ENCODE measurements at places on chromosomes 1 and 21.
A peak's percentile ranks its signal among the peaks of the same experiment; 100 is the strongest.

DNA sequence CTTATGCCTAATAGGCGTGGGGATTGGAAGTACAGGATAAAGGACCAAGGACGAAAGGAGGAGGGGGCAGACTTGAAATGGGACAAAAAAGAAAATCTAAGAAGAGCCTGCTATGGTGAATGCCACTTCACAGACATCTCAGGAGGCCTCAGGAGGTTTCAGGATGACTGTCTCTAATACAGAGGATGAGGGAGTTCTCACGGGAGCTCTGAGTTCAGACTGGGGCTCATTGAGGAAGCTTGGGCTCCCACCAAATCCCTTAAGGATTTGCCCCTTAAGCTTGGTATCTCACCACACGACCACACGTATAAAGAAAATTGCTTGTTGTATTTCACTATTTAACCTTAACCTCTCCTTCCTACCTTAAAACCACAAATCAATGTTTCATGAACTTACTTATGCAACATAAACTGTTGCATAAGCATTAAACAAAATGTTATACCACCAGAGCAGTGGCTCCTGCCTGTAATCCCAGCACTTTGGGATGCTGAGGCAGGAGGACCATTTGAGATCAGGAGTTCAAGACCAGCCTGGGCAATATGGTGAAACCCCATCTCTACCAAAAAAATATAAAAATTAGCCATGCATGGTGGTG lies 12.4 kb downstream of the SLC30A1 start:
- no peak for DNase-seq

- no peak for DNase-seq
These were observed 22.3 kb upstream of the FAM78B start for GRCh38 chr1:166189126-166189525.

- DNase-seq = no peak
These were observed 41.5 kb downstream of the CLSTN1 start for GRCh38 chr1:9782116-9782751.

- DNase-seq = no peak
These were observed at the start of gene LAPTM5 for GRCh38 chr1:30757352-30758120. Gene LAPTM5 (minus strand): TSS chr1:30757774. CDS start chr1:30757745, 29 bp downstream.

DNA sequence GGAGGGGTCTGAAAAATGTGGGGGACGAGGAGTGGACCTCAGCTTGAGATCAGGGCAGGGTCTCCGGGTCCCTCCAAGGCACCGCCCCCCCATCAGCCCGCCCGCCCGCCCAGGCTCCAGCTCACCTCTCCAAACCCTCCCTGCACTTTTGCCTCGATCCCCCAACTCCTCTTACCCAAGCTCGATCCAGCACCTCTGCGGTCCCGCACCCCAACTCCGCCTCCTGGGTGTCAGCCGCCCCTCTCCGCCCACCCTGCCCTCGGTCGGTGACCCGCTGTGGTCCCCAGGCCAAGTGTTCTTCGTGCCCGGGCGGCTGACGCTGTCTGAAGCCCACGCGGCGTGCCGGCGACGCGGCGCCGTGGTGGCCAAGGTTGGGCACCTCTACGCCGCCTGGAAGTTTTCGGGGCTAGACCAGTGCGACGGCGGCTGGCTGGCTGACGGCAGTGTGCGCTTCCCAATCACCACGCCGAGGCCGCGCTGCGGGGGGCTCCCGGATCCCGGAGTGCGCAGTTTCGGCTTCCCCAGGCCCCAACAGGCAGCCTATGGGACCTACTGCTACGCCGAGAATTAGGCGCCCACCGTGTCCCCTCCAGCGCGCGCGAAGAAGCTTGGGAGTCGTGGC lies 5.7 kb downstream of the HAPLN2 start:
- no peak for DNase-seq

- DNase-seq = no peak
These were observed 21.8 kb downstream of the GPR157 start for GRCh38 chr1:9107136-9107535.

DNA sequence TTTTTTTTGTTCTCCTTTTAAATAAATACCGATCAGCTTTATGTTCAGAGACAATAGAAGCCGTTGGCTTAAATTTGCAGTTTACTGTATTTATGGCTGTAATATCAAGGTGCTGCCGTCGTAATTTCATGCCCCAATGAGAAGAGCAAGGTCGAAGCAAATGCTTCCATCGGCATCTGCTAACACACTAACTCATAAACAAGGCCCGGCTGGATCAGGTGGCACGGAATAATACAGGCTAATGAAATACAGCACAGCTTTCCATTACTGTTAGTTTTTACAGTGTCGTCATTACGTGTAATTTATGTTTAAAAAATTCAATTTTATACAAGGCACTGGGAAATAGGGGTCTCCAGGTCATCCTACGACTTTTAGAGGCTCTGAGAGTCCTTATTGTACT lies 119.0 kb downstream of the PEX14 start:
- peak; percentile 18 for DNase-seq

DNA sequence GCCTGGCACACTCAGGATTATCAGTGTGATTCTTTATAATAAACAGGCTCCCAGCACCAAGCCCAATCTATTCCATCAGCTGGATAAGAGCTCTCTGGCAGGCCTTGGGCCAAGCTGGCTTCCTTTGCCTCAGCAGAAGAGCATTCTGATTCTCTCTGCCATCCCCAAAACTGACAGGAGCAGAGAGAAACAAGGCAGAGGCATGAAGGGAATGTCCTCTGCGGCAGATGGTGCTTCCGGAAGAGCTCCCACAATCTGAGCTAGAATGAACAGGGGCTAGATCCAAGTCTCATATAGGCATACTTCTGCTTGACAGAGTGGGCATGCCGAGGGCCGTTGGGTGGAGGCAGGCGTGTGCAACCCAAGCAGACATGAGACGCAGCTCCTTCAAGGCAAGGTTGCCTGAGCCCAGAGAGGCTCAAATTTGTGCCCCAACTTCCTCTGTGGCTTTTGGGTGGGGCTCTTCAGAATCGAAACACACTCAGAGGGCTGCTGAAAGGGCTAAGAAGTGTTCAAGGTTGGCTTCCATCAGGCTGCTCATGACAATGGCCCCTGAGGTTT lies 4.0 kb downstream of the CAPN2 start:
- DNase-seq = no peak

- DNase-seq = peak; percentile 79
These were observed 95.9 kb downstream of the EPHB2 start for GRCh38 chr1:22806584-22806983.

- no peak for DNase-seq
These were observed 18.3 kb downstream of the INTS3 start for GRCh38 chr1:153746174-153746573.

DNA sequence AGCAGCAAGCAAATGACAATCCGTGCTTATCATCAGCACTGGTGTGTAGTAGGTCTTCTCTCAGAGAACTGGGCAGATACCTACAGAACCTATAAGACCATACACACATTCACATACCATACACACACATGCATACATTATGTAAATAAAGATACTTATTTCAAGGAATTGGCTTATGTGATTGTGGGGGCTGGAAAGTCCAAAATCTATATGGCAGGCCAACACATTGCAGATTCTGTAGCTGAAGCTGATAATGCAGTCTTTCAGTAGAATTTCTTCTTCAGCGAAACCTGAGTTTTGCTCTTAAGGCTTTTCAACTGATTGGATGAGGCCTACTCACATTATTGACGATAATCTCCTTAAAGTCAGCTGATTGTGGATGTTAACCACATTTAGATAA lies 24.1 kb downstream of the RAP1A start:
- DNase-seq = no peak

GRCh38 chr1:233613252-233614172 lies at the start of gene KCNK1:
Gene KCNK1 (plus strand): TSS chr1:233614106. CDS start chr1:233614172, 66 bp downstream.
- peak; percentile 17 for DNase-seq

DNA sequence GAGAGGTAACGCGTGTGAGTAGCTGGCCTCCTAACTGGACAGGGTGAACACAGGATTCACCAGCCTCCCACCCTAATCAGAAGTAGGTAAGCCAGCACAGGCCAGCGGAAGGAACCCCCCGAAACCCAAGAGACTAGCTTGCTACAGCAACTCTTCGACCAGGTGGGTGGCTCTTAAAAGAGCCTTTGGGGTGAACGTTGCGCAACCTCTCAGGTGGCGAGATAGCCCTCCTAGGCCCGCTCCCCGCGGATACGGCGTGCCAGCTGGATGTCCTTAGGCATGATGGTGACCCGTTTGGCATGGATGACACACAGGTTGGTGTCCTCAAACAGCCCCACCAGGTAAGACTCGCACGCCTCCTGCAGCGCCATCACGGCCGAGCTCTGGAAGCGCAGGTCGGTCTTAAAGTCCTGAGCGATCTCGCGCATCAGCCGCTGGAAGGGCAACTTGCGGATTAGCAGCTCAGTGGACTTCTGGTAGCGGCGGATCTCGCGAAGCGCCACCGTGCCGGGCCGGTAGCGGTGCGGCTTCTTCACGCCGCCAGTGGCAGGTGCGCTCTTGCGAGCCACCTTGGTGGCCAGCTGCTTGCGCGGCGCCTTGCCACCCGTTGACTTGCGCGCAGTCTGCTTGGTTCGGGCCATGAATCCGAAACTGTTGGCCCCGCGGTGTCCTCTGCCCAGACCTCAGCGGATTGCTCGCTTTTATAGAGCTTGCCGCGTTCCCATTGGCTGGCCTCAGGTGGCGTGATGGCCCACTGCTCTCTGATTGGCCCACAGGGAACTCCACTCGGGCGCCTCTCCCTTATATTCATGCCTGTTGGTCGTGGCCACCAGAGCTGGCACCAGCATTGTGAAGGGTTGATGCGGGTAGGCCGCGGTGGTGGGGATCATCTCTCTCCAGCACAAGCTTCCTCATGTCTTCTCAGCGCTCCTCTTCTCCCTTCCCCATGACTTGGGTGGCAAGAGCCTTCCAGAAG lies 8.3 kb upstream of the TRIM17 start:
- no peak for DNase-seq

GRCh38 chr1:209106237-209106741 lies 477.2 kb upstream of the CAMK1G start:
- peak; percentile 78 for DNase-seq

DNA sequence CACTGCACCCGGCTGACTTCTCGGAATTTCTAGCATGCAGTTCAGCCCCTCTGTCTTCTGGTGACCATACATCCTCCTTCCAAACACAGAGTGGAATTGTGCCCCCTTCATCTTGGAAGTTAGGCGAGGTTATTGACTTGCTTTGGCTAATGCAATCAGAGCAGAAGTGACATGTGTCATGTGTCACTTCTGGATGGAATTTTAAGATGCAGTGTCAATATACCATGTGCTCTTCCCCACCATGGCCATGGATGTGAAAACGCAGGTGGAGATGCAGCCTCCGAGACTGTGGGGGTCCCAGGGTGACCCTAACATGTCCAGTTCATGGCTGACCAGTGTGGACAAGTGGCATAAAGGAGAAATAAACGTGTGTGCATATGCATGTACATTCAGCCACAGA lies 83.0 kb downstream of the KCNJ6 start:
- DNase-seq = no peak

- peak; percentile 27 for DNase-seq
These were observed 62.2 kb downstream of the PSMG1 start for GRCh38 chr21:39120876-39121599.

DNA sequence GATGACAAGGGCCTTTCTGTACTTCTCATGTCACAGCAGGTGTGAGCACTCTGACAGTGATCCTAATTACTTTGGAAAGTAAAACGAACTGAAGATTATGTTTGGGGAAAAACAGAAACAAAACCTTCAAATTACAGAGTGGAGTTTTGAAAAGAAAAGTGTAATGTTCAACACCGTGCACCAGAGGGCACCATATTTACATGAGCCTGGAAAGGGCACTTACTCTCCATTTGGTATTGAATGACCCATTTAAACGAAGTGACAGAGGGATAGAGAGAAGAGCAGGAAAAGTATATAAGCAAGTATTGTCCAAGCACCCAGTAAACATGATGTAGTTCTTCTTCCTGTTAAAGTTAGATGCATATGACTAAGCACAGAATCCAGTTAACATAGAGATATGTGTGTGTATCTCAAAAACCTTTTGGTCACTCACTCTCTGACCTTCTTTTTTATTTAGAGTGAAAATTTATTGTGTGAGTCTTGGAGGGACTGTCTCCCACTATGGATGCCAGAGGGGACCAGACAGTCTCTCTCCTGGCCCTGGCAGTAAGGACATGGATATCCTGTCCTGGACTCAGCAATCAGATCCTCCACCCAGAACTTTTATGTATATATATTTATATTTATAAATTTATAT lies 3.8 kb upstream of the RGSL1 start:
- peak; percentile 65 for DNase-seq

GRCh38 chr1:21267191-21268077 lies 22.8 kb downstream of the ECE1 start:
- DNase-seq = no peak

GRCh38 chr1:19186001-19186400 lies 24.1 kb downstream of the UBR4 start:
- no peak for DNase-seq

DNA sequence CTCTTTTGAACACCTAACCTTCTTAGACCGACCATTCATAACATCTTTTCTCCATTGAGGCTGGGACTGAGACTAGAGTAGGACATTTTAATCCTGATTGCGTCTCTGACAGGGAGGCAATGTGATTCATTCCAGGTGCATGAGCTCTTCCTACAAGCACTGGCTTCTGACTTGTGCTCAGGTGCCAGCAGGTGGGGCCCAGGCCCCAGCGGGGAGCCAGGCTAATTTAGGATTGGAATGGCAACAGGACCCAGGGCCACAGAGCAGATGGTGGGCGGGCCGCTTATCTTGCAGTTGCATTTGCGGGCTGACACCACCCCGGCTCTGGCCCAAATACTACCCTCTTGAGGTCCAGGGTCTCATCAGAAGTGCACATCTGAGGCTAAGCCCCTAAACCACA lies 4.1 kb downstream of the GPA33 start:
- DNase-seq = no peak

DNA sequence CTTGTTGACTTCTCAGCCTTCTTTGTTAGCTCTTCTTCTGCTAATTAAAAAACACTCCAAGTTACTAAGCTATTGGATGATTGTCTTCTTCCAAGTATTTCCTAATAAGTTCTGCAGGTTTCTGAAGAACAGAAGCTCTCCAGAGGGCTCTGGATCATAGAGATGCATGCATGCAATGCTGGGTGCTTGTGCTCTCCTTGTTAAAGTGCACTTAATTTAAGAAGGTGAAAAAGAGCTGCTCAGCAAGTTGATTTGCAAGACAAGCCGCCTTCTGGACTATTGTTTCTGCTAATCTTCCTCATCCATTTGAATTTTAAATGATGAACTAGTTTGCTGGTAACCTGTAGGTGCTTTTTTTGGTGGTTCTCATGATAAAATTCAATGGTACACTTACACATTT lies 16.1 kb downstream of the RRP15 start:
- DNase-seq = no peak

DNA sequence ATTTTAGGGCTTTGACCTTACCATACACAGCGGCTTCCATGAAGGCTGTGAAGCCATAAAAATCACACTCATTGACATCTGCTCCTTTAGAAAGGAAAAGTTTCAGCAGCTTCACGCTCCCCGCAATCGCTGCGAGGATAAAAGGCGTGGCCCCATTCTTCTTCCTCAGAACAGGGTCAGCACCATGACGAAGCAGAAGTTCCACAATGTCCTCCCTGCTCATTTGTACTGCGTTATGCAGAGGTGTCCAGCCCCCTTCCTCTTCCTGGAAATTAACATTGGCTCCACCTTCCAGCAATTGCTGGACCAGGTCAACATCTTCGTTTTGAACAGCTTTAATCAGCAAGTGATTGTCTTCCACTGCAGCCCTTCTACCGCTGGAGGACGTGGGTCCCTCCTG lies 2.7 kb downstream of the RNASEL start:
- DNase-seq = no peak
